ENCODE measurements at places on chromosomes 2 and 18.
A peak's percentile ranks its signal among the peaks of the same experiment; 100 is the strongest.

DNA sequence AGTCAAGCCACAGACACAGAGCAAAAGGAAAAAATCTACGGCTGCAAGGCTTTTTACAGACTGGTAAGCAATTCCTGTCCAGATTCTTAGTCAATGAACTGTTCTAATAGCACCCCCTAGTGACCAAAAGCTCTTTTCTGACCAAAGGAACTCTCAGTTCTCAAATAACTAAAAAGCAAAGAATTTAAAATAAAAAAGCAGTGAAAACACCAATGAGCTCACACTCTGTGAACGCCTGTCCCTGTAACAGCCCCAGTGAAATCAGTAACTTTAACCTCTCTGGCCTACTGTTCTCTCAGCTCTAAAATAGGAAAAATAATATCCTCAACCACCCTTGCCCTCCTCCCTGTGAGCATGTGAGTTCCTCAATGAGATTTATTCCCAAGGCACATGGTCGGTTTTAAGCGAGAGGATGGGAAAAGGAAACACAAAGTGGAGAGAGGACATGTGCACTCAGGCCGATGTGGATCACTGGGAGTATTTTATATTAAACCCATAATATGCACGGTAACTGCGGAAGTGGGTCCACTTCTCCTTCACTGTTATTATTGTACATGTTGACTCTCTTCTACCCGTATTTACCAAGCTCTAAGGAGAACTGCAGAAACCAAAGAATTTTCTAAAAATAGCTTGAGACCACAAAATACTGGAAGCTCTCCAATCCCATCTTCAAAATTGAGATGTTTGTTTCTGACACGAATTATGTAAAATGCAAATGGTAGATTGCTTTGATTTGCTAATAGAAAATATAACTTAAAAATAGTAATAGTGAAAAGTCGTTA, 128.5 kb downstream of the STK39 start:
- DNase-seq: peak; percentile 46

- DNase-seq: no peak
Measured at GRCh38 chr18:76102156-76102555, 392.9 kb downstream of the ZNF516 start.

GRCh38 chr18:13703899-13704298, 22.5 kb downstream of the FAM210A start:
- no peak for DNase-seq

GRCh38 chr2:145680276-145680675, 1160.4 kb upstream of the ZEB2 start:
- DNase-seq: no peak

- no peak for DNase-seq
Measured at GRCh38 chr2:180656455-180656847, 324.0 kb upstream of the UBE2E3 start.

All from neural crest cell (in vitro differentiated cells).